ENCODE measurements at places on chromosomes 7 and 10.

DNA sequence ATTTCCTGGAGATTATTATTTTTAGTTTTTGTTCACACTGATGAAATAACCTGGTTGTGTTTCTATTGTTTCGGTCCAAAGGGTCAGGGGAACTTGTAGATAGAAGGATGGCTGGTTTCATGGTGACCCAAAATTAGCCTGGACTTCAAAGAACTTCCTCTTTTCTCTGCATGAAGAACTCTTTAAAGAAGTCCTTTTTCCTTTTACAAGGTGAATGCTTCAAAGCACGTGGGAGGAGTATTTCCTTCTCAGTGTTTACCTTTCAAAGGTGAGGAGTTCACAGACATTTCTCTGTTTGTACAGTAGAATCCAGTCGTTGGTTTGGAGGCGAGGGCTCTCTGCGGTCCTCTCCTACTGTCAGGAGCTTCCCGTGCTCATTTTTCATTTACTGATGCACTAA lies 561.7 kb downstream of the GATA3 start:
- no peak for DNase-seq

DNA sequence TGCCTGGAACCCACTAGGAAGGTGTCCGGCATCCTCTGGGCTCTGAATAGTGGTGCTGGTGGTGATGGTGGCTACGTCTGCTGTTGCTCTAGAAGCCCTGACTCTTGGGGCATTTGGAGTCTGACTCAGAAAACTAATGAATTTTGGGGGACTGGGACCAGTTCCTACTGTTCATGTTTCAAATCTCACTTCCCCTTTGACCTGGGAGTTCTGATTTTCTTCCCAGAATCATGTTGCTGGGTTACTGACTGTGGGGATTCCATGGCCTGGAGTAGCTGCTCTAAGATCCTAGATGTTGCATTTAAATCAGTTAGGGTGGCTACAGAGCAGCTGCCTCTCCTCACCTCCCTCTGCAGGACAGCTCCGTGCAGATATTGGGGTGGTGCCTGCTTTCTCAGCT lies 3.2 kb downstream of the TSPAN33 start:
- DNase-seq: no peak

DNA sequence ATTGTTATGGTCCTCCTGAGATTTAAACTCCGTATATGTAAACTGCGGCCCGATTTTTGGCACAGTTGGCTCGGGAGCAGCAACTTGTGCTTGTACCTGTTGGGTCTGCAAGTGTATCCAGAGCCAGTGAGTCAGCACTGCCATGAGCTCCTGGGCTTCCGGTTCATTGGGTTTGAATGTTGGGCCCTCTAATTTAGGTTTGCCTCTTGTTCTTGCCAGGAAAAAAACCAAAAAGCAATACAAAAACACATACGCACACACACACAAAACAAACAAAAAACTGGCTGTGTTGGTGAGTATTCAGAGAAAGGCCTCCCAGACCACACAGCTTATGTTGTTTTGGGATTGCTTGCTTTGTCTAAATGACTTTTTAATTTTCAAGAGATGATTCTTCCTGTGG lies 26.3 kb downstream of the SND1 start:
- DNase-seq: no peak

DNA sequence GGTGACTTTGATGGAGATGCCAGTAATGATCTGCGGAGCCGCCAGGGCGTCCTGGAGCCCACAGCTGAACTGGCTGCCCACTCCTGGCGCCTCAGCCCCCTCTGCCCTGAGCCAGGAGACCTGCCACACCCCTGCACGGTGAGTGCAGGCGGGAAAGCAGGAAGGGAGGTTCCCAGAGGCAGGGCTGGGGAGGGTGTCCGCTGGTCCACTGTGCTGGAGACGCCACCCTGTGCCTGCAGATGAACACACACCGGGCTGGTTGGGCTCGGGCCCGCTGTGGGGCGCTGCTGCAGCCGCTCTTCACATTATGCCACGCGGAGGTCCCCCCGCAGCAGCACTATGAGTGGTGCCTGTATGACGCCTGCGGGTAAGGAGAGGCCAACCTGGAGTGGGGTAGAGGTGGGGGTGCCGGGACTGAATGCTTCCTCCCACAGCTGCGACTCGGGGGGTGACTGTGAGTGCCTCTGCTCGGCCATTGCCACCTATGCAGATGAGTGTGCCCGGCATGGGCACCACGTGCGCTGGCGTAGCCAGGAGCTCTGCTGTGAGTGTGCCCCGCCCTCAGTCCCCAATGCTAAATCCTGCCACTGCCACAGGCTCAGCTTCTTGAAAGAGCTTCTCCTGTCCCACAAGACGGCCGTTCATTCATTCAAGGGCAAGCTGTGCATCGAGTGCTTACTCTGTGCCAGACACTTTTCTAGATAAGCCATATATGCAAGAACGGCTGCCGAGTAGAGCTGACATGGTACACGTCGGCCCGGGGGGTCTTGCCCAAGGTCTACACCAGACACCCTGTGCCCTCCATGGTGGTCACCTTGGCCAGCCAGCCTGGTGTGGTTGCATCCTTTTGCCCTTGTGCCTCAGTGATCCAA lies 14.3 kb upstream of the ZNF467 start:
- no peak for DNase-seq

DNA sequence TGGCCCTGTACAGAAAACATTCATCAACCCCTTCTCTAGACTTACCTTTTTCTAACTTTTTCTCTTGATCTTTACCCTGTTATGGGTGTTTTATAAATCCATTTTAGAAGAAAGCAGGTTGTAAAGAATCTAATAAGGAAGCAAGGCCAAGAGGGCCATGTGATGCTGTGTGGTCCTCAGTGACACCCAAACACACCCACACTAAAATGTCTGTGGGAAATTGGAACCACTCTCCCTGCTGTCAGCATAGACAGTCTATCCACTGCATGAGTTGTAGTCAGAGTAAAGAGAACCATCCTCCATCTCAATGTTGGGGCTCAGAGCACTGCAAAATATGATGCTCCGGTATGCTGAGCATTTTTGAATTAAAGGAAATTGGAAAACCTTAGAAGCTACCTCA lies 235.5 kb downstream of the SKIDA1 start:
- DNase-seq: no peak

DNA sequence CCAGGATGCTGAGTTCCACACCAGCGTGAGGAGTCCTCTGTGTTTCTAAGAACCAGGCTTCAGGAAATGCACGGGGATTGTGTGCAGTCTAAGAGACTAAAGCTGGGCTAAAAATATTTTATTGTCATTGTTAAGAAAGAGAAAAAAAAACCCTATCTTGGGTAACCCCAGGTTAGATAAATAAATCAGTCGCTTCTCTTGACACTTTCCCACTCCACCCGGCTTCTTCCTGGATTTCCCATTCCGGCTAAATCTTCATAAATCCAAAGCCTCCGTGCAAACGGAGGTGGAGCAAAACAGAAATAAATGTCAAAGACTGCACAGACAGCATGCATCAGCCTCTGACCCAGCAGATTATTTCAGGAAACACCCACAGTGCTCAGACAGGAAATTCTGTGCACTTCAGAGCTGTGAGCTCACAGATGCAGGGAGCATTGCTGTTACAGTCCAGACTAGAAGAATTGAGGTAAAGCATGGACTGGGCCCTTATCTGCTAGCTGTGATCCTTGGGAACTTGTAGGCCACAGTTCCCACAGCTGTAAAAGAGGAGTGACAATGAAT lies 44.8 kb upstream of the GRID1 start:
- no peak for DNase-seq

GRCh38 chr7:107446988-107447387 lies 22.9 kb upstream of the GPR22 start:
- DNase-seq: no peak

DNA sequence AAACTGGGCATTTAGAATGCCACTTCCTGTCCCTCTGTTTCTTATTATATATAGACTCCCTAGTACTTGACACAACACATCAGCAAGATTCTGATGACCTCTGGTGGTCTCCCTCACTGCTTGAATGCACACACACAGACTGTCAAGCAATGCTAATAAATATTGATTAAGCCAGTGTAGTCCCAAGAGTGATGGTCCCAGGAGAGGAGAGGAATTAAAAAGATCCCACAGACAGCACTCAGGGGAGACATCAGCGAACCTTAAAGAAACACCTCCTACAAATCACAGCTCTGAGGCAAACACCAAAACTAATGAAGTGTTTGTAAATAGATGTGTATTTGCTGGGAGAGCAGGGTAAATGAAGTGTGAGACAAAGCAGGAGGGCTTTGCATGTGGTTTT lies 1291.2 kb downstream of the XPNPEP1 start:
- DNase-seq: no peak

DNA sequence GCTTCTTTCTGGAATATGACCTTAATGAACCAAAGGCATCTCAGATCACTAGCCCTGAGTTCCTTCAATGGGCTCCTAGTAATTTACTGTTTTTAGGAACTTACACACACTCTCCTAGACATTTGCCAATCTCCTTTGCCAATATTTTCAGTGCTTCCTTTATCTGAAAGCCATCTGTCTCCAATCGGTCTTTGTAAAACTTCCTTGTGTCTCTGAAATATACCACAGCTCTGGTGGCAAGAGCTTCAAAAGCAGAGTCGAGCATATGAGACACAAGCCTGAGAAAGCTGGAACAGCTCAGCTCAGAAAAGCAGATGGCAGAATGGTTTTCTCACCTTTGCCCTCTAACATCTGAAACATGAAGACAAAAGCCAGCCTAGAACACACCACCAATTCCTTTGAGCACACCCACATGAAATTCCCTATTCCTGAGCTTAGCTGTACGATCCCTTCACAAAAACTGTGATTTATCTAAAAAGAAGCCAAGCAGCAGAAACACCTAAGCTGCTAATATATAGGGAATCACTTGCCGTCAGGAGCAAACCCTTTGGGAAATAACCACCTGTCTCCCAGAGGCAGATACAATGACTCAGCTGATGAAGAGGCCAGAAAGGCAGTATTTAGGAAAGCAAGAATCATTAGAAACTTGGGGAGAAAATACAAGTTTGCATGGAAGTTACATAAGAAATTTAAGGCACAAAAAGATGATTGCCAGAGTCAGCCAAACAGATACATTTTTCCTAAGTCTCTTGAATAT lies 70.2 kb upstream of the ANK3 start:
- DNase-seq: no peak

DNA sequence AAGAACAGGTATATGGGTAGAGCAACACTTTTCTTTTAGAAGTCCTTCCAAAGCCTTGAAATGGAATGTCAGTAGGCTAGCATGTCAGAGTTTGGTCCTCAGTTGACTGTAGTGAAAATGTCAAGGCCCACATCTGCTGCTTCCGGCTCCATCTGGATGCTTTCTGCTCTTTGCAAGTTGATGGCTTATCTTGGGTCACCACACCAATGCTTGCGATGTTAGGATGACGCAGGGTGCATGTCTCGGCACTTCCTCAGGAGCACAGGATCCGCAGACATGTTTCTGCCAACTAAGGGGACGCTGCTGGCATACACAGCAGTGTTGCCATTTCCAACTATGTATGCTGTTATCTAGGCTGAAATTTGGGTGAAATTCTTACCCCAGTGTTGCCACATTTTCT lies 14.0 kb upstream of the HBP1 start:
- DNase-seq: no peak

GRCh38 chr10:84375011-84375410 lies 46.6 kb downstream of the CCSER2 start:
- no peak for DNase-seq

DNA sequence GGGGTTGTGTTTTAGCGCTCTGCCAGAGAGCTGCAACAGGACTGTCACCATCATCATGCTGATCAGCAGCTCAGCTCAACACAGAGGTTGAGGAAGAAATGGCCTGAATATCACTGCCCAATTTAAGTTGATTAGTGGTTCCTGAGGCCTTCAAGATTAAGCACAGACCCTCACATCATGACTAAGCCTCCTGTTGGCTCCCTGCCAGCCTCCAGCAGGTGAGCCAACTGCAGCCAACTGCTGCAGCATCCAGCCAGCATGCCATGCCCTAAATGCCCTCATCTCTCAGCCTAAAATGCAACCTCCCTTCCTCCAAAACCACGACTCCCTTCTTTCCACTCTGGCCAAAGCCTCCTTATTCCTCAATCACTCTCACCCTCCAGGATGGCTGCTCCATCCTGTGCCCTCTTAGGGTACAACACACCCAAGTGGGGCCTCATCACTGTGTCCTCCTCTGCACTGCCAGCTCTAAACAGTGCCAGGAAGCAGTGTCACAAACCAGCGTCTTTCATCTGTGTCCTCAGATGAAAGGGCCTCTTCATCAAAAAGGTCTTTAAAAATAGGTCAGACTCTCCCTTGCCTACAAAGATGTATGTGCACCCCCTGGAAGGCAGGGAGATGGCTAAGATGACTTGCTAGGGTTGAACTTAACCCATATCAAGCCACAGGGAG lies 259.3 kb downstream of the ZEB1 start:
- DNase-seq: no peak

DNA sequence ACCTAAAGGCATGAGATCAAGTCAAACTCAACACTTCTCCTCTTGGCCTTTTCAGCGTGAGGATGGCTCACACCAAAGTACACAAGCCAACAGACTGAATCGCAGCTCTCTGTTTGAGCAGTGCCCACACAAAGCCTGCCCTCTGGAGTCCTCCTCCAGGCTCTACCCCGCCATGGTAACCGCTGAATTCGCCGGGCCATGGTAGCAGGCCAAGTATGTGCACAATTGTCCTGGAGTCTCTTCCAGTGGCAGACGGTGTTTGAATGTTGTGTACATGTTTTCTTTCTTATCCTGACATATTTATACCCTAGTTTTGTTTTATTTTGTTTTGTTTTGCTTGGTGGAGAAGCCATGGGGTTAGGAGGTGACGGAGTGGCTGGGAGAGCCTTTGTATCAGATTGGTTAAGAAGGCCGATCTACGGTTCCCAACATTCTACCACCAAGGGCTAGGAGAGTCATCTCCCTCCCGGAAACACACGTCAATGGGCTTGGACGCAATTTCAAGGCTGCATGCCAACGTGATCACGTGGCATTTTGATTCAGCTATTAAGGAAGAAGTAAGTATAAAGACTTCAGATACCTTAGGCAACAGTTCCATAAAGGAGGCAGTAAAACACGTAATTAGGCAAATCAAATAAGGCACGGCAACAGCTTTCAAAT lies 12.1 kb upstream of the SHH start:
- DNase-seq: no peak

DNA sequence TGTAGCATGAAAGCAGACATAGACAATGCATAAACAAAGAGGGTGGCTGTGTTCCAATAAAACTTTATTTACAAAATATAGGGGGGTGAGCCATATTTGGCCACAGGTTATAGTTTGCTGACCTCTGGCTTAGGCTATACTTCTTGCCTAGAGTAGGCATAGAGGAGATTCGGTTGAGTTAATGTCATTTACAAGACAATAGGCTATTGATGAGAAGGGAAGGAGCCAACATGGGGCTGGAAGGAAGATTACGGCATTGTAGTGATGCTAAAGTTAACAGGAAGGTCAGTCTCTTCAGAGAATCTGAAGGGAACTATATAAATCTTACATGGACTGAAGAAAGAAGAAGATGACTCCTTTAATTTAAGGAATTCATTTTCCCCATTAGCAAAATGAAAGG lies 463.5 kb downstream of the HTR7 start:
- DNase-seq: no peak
